NCI-H1417 treated with DMSO at 0.1 percent for 48 hours (cell line): ENCODE measurements at places on chromosomes 2 and 18.

GRCh38 chr2:149885946-149886345 lies 298.4 kb upstream of the MMADHC start:
- DNase-seq = no peak

- no peak for DNase-seq
Measured at GRCh38 chr2:233593201-233593600, 24.2 kb upstream of the UGT1A8 start.

DNA sequence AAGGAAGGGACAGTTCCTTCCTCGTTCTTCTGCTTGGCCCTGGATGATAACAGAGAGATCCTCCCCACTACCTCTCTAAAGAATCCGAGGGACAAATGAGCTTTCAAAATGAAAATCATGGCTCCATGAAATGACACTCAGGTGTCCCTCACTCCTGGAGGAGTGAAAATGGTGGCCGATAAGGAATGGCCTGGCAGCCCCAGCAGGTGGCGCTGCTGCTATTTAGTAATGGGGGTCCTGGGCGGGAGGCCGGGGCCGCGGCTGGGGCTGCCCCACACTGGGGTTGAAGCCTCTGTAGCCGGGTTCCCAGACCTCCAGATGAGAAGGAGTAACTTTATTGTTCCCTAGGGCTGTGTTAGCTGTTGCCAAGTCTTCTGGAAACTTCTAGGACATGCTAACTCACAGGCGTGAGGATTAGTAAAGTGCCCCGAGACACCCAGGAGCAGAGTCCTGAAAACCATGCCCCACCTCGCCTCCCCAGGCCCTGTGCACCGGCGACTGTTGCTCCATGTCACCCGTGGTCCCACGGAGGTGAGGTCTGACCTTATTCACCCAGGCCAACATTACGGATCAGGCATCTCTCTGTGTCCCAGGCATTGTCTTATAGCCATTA lies 138.0 kb downstream of the CTIF start:
- DNase-seq = no peak

DNA sequence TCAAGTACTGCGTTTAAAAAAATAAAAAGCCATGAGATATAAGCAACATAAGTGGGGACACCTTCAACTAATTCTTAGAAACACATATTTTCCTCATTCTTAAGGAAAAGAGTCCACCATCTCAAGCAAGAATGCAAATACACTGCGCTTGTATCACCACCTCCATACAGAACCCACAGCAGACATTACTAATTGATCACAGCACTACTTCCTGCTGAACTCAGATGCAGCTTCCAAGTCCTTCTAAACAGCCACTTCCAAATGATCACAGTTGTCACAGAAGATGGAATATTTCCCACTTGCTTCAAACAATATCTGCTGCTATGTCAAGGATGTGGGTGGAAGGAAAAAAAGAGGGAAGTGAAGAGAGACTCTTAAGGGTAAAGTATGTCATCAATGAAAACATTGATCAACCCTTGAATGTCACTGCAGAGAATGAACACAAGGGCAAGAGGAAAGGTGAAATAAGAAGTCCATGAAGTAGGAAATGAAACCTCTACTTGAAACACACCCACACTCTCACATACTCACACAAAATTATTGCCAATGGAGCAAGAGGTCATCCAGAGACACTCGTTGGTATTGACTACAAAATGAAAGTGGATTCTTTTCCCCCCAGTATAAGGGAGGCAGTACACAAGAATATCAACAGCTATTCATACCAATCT lies 22.1 kb downstream of the TGFA start:
- DNase-seq = no peak

- DNase-seq = no peak
Measured at GRCh38 chr2:209121691-209122090, 302.2 kb upstream of the MAP2 start.

DNA sequence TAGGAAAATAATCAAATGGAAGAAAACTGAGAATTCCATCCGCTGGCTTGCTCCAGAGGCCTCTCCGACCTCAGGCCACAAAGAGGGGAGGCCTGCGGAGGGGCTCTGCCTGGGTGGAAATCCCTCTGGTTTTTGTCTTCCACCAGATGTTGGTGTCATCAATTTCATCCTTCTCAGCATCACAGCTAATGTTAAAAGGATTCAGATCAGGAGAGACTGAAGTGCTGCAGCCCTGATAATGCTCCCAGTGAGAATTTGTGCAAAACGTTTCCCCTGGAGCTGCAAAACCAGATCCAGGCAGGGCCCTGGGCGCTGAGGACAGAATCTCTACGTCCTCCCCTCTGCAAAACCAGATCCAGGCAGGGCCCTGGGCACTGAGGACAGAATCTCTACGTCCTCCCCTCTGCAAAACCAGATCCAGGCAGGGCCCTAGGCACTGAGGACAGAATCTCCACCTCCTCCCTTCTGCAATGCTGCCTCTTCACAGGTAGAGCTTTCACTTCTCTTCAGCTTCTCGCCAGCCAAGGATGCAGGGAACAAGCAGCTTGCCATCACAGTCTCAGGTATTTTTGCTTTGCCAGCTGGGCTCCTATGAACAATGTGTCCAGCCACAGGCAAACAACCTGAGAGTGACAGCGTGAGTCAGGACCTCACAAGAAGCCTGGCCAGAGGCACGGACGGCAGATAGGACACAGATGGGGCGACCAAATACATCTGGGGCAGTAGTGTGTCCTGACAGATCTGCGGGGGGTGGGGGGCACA lies 81.2 kb downstream of the TMEM18 start:
- DNase-seq = no peak

- no peak for DNase-seq
Measured at GRCh38 chr18:32920796-32921787, 148.3 kb upstream of the KLHL14 start.

GRCh38 chr2:159292157-159292556 lies 5.7 kb upstream of the WDSUB1 start:
- no peak for DNase-seq

DNA sequence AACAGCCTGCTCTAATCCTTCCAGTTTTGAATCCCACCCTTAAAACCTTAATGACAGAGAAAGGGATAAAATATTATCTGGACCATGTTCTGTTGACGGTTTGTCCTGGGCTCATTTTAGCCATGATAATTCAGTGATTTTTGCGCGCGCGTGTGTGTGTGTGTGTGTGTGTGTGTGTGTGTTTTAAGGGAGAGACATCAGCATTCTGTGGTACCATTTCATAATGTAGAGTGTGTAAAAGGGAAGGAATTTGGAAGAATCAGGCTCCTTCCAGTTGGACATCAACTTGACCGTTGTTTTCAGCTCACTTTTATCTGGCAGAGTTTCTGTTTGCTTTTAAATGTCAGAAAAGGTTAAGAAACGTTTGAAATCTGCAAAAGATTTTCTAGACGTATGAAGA lies 535.5 kb downstream of the TNS1 start:
- DNase-seq = no peak

DNA sequence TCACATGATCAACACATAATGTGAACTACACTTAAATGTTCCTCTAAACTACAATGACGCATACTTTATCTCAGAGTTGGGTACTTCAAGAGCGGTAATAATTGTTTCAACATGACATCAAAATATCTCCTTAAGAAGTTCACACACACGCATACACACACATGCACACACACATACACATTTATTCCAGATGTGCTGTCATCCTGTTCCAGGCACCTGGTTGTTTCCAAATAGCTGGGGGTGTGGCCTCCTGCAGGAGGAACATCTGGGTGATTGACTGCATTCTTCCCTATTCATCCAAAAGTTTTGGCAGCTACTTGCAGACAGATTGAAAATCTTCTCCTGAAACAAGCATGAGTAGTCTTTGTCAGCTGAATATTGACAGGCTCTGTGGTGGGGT lies 37.9 kb upstream of the PIK3C3 start:
- no peak for DNase-seq

DNA sequence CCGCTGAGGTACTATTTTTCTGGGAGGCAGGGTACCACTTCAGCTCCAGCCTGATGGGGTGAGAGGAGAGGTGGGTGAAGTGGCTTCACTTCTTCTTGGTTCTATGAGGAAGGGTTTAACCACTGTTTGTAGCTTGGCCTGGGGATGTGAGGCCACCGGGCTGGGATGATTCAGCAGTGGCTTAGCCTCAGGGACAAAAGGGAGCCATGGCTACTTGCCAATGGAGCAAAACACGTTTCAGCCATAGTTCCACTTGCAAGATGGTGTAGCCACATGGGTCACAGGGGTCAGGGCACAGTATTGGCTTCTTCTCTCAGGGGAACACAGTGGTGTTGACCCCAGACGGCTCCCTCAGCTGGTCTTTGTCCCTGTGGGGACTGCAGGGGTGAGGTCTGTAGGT lies 14.9 kb downstream of the ZDBF2 start:
- no peak for DNase-seq

DNA sequence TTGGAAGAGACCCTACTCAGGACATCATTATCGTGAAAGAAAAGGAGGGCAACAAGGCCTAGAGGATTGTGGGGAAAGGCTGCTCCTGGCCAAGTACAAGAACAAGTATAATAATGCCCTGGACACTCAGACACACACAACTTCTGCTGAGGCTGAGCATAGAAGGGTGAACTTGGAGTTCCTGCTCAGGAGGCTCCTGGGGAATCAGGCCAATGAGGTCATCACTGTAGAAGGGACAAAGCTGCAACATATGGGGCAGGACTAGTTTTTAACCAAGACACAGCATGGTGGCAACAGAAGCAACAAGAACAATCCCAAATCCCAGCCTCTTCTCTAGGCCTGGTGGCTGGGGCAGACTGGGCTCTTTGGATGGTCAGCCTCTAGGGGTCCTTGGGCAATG lies 102.6 kb downstream of the POLR1A start:
- no peak for DNase-seq

DNA sequence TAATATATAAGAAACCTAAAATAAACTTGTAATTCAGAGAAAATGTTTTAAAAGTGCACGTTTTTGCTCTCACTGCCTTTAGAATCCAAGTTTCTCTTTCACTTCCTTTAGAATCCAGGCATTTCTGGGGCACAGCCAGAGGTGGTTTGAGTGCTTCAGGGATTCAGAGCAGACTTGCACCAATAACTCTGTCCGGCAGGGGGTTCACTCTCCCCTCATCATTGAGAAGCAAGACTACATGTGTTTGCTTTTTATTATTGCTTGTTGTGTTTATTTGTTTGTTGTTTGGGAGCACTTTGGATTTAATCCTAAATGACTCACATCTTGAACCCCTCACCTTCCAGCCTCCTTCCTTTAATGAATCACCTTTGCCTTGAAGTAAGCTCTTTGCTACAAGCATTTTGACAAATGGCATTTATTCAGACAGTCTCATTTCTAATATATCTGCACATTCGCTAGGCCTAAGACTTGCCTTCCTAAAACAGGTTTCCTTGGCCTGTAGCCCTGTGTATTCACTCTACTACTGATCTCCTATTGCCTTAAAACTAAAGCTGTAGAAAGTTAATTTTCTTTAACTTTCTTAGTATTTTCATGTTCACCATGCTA lies 233.5 kb upstream of the ATP5MC3 start:
- DNase-seq = no peak

DNA sequence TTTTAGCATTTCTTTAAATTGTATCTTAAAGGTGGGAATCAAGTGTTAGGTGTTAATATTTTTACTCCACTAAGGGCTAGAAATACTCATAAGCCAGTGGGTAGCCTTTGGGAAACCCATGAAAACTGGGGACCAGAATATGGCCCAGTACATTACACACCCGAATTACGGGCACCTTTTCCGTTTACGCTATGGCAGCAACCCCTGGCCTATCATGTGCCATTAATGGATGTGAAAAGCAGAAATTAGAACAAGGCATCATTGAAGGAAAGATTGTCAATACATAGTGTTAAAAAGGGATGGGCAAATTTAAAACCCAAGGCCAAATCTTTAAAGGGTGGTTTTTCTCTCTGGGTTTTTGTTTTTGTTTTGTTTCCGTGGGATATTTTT lies 781 bp downstream of the FARP2 start:
- no peak for DNase-seq

GRCh38 chr2:176328149-176328548 lies 58.9 kb downstream of the MTX2 start:
- no peak for DNase-seq

GRCh38 chr18:51912381-51912780 lies 427.6 kb upstream of the DCC start:
- no peak for DNase-seq

GRCh38 chr2:20704886-20705285 lies 37.9 kb downstream of the GDF7 start:
- no peak for DNase-seq

DNA sequence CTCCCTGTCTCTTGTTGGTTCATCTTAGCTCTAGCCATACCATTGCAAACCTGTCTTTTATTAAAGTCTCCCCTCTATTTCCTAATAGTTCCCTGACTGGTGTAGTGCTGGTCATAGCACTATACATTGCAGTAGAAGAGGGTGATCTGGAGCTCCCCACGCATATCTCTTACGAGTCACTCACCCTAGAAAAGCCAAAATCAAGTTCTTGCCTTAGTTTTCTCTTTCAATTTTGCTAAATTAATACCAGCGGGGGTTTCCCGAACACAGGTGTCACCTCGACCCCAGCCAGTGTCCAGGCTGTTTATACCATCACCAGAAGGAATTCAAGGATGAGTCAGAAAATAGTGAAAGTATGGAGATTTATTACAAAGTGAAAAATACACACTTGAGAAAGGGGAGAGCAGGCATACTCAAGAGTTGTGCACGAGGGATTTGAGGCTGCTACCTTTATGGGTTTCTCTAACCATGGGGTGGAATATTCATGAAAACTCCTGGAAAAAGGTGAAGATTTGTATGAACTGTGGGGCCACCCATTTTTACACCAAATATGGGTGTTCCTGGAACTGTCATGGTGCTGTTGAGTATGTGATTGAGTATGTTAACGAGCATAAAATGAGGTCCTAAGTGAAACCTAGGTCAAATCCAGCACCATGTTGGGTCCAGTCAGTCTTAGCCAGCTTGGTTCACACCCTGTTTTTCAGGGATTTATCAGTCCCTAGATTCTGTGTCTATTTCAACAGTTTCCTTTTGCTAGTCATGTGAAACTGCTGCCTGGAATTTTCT lies 20.2 kb downstream of the PROKR1 start:
- DNase-seq = no peak

DNA sequence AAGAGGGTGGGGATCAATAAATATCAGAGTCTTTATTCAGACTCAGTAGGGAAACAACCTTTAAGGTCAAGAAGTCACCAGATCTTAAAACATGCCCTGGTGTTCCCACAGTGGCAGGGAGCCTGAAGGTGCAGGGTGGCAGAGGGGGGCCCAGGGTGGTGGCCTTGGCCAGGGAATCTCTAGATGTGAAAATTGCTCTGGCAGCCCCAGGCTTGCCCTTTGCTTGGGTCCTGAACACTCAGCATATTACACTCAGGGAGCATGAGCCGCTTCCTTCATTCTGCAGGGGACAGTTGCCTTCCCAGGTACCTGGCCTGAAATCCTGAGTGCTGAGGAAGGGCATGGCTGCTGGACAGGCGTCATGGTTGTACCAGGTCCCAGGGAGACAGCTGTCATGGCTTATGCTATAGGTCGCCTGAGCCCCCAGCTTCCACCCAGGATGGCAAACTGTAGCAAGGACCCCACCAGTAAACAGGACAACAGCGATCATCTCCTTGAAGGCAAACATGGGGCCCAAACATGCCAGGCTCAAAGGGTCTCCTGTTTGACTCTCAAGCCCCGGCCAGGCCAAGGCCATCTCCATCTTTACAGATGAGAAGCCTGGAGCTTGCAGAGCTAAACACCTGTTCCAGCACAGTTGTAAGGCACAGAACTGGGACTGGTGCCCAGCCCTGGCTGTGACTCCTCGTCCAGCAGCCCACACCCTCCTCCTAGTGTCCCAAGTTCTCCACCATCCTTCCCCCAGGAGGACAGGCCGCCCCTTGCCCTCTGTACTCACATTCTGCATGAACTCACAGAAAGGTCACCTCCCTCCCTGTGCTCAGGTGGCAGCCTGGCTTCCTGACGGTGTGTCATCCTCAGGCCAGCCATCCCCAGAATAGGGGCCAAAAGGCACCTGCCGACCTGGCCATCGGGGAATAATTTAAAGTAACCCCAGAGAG lies 14.6 kb downstream of the ABCG8 start:
- DNase-seq = no peak
